ENCODE measurements at places on chromosomes 1 and 21.

DNA sequence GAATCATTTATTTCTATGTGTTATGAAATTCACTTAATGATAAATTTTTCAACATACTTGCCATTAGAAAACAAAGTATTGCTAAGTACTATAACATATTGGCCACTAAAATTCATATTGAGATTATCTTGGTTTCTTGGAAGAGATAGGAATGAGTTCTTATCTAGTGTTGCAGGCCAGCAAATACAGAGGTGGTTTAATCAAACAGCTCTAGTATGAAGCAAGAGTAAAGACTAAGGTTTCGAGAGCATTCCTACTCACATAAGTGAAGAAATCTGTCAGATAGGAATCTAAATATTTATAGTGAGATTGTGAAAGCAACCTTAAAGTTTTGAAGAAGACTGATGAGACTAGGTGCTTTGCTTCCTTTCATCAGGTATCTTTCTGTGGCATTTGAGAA lies 37.9 kb upstream of the FOXE3 start:
- DNase-seq, result no peak

DNA sequence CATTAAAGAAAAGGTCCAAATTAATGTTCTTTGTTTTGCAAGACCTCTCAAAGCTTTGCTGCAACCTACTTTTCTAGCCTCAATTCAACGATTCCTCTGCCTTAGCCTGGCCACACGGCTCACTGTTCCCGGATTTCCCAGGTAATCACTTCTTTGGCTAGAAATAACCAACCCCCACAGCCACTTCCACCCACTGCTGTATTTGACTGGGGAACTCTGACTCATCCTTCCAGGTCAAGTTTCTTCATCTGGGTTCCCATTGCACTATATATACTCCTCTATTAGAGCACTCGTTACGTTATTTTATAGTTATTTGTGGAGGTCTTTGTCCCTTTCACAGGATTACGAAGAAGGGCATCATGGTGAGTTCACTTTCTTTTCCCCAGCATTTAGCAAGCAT lies 185.9 kb downstream of the CACNA1E start:
- DNase-seq, result no peak

DNA sequence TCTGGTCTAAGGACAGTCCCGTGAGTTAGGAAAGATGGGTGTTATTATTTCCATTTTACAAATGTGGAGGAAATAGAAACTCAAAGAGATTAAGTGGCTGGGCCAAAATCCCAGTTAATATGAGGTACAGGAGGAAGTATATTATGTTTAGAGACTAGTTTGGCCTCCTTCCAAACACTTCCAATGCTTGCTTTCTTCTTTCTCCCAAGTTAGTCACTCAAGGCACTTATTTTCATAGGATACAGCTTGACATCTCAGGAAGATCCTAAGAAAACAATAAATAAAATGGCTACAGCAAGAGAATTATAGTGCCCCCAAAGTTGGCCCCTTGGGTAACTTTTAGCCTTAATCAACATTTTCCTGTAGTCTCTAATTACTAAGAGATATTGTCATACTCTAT lies 47.5 kb upstream of the IPO9 start:
- no peak for DNase-seq

DNA sequence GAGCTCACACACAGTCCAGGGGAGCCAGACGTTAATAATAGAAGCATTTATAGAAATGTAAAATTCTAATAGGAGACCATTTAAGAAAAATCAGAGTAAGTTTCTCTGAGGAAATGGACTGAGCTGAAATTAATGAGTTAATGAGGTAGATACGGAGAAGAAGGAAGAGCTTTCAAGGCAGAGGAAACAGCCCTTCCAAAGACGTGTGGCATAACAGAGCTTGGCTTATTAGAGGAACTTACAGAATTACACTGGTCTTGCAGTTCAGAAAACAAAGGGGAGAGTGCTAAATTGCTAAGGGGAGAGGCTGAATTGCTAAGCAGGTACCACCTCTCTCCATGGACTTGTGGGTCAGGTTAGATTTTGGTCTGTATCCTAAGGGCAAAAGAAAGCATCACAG lies 8.2 kb upstream of the PIGK start:
- no peak for DNase-seq

- no peak for DNase-seq
Observed at GRCh38 chr1:224665016-224665415, 48.9 kb downstream of the CNIH3 start.

GRCh38 chr1:199182186-199182843 lies 543.5 kb downstream of the PTPRC start:
- no peak for DNase-seq

DNA sequence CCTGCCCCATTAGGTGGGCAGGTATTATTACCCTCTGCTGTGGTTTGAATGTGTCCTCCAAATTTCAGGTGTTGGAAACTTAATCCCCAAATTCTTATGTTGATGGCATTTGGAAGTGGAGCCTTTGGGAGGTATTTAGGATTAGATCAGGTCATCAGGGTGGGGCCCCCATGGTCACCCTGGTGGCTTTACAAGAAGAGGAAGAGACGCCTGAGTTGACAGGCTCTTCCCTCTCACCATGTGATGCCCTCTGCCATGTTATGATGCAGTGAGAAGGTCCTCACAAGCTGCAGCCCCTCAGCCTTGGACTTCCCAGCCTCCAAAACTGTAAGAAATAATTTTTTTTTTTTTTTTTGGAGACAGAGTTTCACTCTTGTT lies 8.8 kb upstream of the THEMIS2 start:
- DNase-seq, result no peak

DNA sequence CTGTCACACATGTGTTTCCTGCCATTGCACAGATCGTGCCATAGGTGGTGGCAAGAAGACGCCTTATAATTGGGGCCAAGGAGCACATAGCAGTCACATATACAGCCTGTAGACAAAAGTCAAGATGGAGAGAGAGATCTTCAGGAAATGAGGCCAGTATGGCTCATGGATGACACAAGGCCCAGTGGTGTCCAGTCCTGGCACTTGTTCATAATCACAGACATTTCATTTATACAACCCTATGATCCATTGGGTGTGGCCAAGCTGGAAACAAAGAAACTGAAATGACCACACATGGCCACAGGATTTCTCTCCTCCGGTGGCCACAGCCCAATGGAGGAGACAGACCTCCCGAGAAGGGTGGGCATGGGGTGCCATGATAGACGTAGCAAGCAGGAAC lies 78.5 kb upstream of the KAZN start:
- DNase-seq, result no peak

- no peak for DNase-seq
Observed at GRCh38 chr1:168065506-168065905, 71.2 kb downstream of the GPR161 start.

DNA sequence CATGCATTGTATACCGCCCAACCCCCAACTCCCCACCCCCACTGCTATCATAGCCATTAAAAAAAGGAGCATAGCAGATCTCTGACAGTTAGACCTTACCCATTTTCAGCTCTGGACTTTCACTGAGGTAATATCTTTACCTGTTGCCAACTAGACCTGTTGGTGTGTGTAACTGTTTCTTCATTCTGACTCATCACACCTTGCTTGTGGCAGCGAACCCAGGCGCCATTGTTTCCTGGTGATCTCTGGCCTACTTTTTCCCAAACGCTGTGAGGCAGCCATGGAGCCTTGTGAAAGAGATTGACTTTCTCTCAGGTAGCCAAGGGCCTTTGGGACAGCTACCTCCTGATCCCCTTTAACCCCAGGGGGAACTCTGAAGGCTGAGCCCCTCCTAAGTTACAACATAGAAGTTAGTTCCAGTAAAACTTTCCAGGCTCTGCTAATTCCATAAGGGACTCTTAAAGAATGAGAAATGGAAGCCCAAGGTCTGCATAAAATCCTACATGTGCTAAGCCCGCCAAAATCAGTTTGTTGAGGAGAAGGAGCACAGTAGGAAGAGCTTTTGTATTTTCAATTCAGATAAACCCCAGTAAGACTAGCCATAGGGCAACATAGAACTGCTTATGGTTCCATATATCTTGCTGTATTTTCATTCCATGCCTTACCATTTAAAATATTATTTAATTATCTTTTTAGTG lies 196.1 kb upstream of the CAMK1G start:
- no peak for DNase-seq

GRCh38 chr1:149848340-149849110 lies 50.8 kb upstream of the BOLA1 start:
- no peak for DNase-seq

DNA sequence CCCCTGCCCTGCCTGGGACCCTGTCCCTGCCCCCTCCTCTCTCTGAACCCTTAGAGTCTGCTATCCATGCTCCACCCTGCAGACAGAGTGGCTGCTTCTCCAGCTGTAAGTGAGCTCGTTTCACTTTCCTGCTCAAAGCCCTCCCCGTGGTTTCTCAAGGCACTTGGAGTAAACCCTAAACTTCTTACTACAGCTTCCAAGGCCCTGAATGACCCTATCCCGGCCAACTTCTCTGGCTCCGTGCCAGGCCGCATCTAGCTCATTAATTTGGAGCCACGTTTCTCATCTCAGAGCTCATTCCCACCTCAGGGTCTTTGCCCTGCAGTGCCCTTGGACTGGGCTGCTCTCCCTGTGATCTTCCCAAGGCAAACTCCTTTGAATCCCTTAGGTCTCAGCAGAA lies 235.1 kb upstream of the RUNX1 start:
- no peak for DNase-seq

GRCh38 chr1:154208677-154209388 lies 2.7 kb upstream of the CFAP141 start:
- no peak for DNase-seq

DNA sequence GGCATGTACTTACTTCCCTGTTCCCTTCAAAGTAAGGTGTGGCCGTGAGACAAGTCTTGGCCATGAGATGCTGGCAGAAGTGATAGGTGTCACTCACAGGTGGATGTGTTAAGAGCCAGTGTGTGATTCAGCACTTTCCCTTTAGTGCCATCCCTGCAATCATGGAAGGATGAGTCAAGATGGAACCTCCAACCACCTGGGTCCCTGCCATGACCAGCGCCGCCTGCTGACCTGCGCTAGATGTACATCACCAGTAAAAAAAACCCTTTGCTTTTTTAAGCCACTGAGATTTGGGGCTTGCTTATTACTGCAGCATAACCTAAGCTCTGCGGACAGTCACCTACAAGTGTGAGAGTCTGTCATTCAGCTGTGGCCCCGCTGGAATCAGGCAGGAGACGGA lies 71.7 kb downstream of the TOMM20 start:
- no peak for DNase-seq

DNA sequence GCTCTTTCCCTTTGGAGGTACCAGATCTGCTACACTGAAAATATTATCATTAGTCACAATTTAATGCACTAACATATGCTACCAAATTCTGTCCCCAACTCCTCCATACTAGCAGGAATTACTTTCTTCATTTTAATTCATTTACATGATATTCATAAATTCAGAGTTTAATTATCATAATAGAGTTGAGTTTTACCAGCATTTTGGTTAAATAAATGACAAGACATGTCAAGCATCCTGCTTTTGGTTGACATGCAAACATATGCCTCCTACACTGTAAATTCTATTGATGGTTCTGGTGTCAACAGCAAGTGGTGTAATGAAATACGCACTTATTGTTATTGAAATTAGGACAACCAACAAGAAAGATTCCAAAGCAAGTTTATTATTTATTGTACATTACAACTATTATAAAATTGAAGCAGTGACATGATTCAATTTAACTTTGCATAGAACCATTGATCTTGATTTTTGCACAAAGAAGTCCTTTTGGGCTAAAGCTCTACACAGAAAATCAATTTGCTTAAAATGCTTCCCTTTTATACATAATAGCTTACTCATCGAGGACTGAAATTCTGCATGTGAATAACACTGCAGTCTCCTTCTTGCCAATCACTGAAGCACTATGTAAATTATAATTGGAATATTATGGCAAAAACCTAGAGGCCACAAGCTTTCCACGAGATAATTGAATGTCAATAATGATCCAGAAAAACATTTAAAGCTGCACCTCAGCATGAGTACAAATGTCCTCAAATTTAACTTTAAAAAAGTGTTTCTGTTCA lies 728.6 kb upstream of the ADGRL2 start:
- DNase-seq, result no peak

DNA sequence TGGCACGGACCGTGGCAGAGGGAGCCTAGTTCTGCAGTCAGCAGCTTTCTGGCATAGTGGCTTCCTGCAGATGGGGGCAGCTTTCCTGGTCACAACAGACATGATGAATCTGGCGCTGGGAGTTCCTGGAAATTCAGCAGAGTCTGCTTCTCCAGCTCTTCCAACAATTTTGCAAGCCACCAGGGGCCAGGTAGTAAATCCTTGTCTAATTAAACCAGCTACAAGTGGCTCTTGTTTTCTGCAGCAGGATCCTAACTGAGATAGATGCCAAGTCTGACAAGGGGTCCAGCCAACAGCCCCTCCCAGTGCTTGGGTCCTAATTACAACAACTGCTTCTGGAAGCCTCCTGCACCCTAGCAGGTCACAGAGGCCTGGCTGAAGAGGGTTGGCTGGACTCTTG lies 35.8 kb downstream of the TRIM62 start:
- no peak for DNase-seq

DNA sequence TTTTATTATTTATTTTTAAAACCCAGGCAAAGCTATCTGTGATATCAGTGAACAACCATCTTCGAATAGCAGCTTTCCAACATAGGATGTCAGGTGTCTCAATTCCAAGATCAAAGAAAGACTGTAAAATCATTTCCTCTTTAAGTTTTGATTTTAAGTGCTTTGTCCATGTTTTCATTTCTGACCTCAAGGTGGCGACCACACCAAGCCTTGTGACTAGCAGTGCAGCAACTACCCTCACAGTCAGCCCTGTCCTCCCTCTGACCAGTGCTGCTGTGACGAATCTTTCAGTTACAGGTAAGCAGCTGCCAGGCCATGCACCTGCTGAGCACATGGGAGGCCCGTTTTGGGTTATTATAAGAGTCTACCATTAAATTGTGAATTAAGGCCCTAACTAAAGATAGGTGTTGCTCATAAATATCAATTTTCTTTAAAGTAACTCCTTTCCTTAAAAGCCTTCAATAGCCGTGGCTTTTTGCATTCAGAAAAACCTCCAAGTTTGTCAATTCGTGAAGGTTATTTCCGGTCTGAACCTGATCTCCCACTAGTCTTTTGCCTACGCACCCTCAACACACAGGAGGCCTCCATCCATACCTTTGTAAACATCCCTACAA lies 117.0 kb downstream of the CD247 start:
- peak; percentile 28 for DNase-seq

- no peak for DNase-seq
Observed at GRCh38 chr1:246748867-246749266, 24.7 kb downstream of the SCCPDH start.

GRCh38 chr1:47572731-47573430 lies 135.0 kb downstream of the FOXD2 start:
- no peak for DNase-seq

GRCh38 chr1:238340989-238341388 lies 450.3 kb upstream of the ZP4 start:
- DNase-seq, result no peak

GRCh38 chr1:11648732-11649158 lies 5.5 kb downstream of the FBXO2 start:
- DNase-seq, result no peak

DNA sequence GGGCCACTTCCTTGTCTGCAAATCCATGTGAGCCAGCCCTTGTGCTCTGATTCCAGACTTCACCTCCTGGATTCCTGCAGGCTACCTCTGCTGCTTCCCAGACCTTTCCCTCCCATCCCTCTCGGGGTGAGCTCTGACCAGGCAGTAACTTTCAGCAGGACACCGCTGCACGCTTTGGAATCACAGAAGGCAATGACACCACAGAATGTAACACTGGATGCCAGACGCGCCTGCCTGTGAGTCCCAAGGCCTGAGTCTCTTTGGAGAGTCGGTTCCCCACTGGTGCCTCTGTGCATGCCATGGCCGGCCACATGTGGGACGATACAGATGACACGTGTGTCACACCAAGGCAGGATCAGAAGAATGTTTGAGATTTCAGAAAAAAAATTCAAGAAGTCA lies 89.7 kb upstream of the ERRFI1 start:
- DNase-seq, result no peak
